Stimulated activated CD8-positive, alpha-beta memory T cell treated with anti-CD3 and anti-CD28 coated beads, Interleukin-7, amount 100 ng/mL, for 4 hours (primary cell): ENCODE measurements at places on chromosomes 3 and 15.

DNA sequence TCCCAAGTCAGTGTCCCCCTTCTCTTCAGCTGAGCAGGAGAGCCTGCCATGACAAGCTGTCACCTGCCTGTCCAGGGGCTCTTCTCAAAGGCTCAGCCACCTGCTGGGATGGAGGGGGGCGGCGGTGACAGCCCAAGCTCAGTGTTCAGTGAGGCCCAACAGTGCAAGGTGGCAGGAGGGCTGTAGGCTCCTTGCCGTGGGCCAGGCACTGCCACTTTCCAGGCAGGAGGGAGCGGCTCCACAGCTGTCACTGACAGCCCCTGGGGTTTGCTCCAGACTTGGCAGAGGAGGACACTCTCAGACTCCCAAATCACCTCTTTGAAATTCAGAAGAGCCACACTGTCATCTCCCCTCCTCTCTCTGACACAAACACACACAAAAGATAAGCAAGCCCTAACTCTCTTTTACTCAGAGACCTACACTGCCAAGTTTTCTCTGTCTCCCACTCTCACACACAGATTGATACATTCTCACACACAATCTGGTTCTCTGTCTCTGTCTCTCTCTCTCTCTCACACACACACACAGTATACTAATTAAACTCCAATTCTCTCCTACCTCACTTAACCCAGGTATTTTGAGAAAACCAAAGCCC lies 443.3 kb downstream of the EPHB1 start:
- no peak for DNase-seq

- DNase-seq = no peak
Observed at GRCh38 chr3:73215901-73216300, 154.4 kb downstream of the EBLN2 start.

GRCh38 chr3:134384963-134385362 lies 10.7 kb upstream of the AMOTL2 start:
- DNase-seq = no peak

DNA sequence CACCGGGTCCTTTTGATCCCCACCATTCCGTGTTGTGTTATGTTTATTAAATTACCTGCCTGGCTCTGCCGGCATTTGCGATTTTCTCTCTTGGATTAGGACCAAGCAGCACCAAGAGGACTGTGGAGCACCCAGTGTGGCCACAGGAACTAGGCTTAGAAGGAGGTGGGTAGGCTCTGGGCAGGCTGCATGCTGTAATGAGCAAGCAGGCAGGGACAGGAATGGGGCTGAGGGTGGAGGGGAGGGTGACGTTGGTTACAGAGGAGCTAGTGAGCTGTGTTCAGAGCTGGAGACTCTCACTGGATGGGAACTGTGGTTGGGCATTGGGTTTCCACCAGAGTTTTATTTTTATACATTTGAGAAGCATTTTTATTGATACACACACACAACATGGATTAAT lies 7.9 kb upstream of the SCN5A start:
- DNase-seq = no peak

GRCh38 chr3:182530316-182530715 lies 263.0 kb upstream of the ATP11B start:
- no peak for DNase-seq

- no peak for DNase-seq
Observed at GRCh38 chr3:109225516-109225915, 89.0 kb downstream of the C3orf85 start.

DNA sequence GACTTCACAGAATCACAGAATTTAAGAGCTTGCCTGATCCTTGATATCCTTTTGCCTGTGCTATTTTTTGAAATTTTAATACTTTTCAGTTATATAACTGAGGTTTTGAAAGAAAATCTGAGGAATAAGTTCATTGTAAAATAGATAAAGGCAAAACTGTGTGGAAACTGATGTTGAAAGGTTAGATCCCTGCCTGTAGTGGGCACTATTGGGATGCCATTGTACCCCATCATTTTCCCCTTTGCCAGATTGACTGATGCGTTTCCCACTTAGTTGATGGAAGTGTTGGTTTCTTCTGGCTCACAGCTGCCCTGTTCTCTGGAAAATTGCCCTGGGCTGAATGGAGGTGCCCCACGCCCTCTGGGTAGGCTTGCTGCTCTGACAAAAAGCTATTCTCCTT lies 387.9 kb downstream of the RBMS3 start:
- DNase-seq = no peak

DNA sequence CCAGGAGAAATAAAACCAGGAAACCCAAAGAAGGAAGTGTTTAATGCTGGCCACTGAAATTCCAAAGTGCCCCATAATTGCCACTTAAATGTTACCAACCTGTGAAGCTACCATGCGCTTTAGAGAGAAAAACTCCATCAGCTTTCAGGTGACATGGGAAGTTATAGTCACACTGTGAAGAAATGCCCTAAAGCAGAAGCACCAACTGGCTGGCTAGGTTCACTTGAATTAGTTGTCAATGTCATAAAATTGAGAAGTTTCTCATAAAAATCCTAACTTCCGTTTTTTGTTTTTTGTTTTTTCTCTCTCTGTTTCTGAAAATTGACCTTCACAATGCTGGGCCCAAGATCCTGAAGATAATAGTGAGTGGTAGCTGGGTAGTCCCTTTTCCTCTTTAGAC lies 167.9 kb upstream of the CTNNB1 start:
- DNase-seq = no peak

DNA sequence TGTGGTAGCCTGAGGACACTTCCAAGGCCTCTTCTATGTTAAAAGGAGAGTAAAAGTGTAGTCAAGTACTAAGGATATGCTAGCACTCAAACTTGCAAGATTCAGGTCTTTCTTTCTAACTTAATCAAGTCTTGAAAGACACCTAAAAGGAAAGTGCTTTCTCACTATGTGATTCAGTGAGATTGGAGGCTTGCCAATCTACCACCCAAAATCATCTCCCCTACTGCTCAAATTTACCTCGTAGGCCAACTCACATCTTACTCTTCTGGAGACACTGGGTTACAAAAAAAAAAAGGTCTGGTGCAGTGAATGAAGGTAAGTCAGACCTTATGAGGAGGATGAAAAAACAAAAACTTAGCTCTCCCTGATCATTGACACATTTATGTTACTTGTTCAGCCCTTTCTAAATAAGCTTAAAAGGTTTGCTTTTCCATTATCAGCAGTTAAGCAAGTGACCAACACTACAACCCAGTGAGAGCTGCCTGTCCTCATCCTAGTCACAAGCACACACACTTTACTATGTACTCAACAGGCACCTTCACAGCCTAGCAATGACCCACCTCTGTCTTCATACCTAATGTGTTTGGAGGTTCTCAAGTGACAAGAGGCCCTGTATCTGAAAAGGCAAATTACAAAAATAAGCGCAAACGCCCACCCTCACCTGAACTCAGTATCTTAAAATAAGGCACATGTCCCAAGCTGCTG lies 19.6 kb downstream of the SUMF1 start:
- DNase-seq = no peak

DNA sequence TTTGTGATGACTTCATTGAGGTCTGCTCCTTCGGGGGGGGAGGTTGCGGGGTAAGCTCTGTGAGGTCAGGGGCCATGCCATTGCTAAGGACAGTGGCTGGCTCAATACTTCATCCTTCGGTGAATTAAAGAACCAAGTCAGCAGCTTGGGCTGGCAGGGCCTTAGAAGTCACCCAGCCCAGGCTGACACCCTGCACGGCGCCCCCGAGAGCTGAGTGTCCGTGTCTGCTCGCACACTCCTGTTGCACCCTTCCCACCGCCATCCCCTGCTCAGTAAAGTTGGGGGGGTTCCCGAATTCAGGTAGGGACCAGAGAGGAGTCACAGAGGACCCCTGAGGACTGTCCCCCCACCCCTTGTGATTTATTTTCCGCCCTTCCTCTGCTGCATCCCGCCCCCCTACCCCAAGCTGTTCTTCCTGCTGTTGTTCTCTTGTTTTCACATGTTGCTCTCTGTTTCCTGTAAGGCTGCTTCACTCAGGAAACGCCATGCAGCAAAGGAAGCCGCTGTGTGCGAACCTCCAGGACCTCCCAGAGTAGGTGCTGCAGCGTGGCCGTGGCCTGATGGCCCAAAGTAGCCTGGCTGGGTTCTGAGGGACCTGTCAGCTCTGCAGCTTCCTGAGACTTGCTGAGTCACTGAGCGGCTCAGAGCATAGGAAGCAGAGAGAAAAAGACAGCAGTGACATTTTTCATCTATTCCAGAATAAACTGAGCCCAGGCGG lies 14.4 kb downstream of the EFCC1 start:
- DNase-seq = peak; percentile 30

DNA sequence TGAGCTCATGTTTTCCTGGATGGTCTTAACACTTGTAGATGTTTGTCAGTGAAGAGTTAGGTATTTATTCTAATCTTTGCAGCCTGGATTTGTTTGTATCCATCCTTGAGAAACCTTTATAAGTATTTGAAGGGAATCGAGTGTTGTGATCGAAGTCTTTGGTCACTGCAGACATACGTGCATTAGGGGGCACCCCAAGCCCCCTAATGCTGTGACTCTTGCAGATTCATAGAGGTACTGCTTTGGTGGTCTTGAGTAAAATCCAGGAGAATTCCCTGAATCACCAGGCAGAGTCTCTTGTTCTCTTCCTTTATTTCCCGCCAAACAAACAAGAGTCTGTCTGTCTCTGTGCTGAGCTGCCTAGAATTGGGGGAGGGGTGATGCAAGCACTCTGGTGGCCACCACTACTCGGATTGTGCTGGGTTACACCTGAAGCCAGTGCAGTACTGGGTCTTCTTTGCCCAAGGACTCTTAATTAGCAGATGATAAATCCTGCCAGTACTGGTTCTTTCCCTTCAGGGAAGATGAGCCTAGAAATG lies 170.5 kb upstream of the POU1F1 start:
- no peak for DNase-seq

DNA sequence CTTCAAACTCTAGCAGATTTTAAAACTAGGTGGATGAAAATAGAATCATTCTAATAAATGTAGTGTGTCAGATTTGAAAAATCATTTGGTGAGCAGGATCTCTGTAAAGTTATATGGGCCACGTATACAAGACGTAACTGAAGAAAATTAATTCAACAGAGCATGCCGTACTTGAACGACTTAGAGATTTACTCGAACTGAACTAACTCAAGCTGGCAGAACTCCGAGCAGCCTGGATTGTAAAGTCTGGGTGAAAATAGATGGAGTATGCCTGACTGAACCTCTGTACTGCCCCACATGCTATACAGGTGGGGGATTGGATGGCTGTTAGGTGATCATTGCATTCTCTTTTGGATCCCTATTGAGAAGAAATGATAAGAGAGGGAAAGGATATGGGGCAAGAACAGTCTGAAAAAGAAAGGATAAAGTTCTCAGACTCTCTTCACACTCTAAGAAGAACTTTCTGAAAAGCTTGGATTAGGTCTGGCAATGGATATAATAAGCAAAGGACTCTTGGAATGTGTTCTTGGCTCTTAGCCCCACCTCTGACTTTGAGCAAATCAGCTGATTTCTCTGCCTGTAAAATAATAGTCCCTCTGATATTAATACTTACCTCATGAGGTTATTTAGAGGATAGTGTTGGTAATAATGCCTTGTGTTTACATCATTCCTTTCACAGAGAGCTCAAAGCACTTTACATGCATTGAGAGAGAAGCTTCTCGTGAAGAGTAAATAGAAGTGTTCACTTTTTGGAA lies 147.5 kb downstream of the FILIP1L start:
- no peak for DNase-seq

- no peak for DNase-seq
Observed at GRCh38 chr3:170599091-170599490, 13.2 kb upstream of the SLC7A14 start.

GRCh38 chr3:175948041-175948440 lies 1088.9 kb downstream of the NAALADL2 start:
- no peak for DNase-seq

DNA sequence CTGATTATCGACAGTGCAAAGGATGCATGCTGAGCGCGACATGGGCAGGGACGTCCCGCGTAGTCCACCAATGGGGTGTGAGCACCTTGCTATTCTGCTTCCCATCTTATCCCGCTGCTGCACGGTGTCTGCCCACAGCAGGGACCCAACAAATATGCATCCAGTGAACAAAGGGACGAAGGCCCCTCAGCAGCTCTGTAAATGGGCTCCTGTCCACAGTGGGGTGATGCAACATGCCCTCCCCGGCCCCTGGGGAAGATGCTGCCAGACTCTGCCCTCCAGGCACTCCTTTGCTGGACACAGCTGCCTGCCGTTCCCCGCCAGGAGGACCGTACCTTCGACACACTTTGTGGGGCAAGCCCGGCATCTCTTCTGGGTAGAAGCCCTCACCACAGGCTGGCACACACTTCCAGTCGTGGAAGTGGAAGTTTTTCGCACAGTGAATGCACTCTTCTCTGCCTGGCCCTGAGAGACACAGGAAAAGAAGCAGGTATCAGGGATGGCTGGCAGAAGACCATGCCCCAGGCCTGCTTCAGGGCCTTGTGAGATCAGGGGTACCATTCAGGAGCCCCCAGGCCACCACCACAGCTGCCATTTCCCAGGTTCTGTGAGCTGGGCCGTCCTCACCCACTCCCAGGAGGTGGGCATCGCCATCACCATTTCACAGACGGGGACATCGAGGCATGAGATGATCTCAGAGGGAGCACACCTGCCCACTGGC lies 18.2 kb upstream of the SNRPA1 start:
- DNase-seq = no peak

DNA sequence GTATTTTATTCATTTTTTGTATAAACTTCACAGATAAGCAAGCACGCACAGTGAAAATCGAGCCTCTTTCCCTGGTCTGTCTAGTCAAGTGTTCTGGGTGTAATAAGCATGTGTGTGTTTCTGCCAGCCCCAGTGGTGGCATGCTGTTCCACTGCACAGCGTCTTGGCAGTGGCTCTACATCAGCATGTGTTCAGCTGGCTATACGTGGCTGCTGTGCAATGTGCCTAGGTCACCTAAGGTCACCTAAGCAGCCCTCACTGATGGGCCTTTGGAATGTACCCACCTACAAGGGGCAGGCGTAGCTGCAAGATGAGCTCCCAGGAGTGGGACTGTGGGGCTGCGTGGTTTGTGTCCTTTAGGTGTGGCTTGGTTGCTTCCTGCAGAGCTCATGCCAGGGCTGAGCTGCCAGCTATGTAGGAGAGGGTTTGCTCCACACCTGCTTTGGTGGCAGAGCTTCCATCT lies 4.9 kb downstream of the LIMD1 start:
- DNase-seq = no peak

- DNase-seq = no peak
Observed at GRCh38 chr3:36649125-36649524, 115.2 kb downstream of the DCLK3 start.

DNA sequence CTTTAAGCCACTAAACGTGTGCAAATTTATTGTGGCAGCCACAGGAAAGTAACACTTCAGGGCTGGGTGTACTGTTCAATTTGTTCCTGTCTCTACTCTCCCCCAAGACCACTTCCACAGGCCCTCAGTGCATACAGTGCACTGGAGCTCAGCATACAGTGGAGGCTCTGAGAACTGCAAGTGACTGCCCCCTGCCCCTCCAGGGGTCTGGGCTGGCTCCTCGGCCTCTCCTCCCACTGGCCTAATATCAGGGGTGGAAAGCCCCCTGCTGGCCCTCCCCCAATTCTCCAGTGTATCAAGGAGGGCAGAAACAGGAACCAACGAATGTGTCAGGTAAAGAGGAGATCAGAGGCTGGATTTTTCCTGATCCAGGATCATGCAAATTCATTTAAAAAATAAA lies 19.9 kb upstream of the HEG1 start:
- no peak for DNase-seq
